ENCODE measurements at places on chromosomes 3 and 15.
A peak's percentile ranks its signal among the peaks of the same experiment; 100 is the strongest.

- DNase-seq, result no peak
These were observed 19.0 kb upstream of the CHCHD6 start for GRCh38 chr3:126685021-126685420.

DNA sequence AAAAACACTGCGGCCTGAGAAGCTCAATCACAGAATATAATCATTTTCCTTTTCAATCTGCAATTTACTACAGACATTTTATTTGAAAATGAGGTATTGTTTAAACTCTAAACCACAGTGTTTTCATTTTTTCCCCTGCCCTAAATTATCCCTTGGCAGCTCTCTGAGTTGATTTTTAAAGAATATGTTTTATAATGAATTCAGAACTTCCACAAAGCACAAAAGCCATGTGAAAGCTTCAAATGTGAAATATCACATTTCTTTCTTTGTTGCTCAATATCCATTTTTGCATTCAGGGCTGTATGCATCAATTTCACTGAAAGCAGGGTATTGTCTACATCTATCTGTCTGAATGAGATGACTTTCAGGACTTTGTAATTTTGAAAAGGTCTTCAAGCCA, 813.6 kb upstream of the ALCAM start:
- no peak for DNase-seq

DNA sequence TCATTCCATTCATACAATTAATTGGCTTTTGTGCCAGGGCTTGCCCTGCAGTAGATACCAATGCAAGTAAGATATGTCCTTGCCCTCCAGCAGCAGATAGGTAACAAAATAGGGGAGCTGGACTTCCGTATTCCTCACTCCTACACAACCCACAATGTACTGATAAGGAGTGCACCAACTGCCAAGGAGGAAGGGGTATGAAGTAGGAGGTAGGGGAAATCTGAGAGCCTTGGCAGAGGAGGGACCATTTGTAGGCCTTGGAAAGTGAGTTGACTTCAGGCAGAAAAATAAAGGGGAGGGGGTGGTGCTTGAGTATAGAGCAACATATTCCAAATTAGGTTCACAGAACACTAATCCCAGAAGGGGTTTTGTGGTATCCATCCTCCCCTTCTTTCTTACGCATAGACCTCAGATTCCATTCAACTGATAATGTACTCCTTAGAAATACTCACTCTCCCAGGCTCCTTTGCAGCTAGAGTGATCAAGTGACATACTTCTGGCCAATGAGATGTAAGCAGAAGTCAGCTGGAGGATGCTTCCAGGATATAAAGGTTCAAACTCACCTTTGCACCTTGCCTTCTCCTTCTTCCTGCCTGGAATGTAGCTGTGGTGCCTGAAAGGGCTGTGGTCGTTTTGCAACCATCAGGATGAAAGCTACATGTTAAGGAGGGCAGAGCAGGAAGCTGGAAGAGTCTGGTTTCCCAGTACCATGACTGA, 127.1 kb upstream of the SMAD3 start:
- no peak for DNase-seq

- DNase-seq, result no peak
These were observed 24.9 kb upstream of the TMCC1 start for GRCh38 chr3:129918461-129918860.

DNA sequence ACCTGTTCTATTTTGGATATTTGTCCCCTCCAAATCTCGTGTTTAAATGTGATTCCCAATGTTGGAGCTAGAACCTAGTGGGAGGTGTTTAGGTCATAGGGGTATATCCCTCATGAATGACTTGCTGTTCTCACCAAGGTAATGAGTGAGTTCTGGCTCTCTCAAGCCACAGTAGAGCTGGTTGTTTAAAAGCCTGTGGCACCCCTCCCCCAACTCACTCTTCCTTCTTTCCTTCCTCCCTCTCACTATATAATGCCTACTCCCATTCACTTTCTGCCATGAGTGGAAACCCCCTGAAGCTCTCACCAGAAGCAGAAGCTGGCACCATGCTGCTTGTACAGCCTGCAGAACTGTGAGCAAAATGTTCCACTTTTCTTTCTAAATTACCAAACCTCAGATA, 341.1 kb downstream of the SI start:
- no peak for DNase-seq

GRCh38 chr15:55248895-55249294, 40.7 kb downstream of the RAB27A start:
- no peak for DNase-seq

DNA sequence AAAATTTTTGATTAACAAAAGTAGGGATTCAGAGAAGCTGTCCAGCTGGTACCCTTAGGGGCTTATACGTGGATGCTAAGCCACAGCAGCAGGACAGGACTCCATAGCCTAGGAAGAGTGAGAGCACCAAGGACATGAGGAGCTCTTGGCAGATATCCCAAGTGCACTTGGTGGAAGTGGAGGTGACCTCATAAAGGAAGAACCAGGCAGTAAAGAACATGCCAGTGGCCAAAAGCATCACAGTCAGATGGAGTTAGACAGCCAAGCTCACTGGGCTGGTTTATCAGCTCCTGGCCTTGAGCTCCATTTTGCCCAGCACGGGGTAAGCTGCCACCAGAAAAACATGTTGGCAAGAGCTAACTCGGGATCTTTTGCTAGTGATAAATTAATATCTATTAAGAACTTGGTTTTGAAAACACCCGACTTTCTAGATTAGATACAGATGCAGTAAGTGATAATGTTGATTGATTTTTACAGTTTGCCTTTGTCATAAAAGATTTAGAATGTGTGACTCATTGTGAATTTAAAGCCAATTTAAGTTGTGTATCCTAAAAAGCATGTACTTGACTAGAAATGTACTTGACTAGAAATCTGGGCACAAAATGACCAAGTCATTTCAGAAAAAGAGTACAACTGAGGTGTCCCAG, 108.0 kb downstream of the CMSS1 start:
- peak; percentile 30 for DNase-seq

DNA sequence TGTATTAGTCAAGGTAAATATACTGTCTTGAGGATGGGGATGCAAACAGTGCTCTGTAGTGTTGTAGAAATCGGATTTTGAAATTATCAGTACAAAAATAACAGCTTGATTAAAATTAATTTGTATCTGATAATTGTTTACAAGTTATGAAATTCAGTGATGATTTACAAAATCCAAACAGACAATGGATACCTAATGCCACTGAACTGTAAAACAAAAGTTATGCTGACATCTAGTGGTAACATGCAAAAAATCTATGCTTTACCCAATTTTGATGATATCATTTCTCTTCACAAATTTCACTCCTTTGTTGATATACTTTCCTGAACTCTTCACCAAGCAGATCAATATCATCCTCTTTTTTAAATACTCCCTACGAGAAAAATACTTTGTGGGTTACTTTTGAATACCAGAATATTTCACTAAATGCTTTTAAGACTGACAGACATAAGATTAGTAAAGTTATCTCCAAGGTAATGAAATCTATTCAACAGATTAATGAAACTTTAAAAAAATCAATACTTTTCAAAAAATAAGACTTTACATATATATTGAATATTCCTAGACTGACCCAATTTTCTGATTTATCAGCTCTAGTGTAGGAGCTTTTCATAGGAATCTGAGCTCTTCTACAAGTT, 36.0 kb downstream of the MNS1 start:
- DNase-seq, result peak; percentile 44

DNA sequence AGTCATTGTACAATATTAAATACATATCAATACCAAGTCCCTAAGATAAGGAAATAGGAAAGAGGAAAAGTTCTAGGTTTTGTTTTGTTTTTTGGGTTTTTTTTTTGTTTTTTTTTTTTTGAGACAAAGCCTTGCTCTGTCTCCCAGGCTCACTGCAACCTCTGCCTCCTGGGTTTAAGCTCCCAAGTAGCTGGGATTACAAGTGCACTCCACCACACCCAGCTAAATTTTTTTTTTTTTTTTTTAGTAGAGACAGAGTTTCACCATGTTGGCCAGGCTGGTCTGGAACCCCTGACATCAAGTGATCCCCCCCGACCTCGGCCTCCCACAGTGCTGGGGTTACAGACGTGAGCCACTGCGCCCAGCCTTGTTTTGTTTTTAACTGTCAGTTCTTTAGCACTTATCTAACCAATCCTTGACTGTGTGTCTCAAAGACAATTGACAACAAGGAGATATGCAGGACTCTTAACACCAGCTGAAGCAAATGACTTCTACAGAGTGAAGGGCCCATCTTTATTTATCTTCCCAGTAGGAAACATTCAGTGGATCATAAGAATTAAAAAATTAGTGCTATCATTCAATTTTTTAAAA, 100.0 kb upstream of the RAP2B start:
- DNase-seq, result no peak

DNA sequence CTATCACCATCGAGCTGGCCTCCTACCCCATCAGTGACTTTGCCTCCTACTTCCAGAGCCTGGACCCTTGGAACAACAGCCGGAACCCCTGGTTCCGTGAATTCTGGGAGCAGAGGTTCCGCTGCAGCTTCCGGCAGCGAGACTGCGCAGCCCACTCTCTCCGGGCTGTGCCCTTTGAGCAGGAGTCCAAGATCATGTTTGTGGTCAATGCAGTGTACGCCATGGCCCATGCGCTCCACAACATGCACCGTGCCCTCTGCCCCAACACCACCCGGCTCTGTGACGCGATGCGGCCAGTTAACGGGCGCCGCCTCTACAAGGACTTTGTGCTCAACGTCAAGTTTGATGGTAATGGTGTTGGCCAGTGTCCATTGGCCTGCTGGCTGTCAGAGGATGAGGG, 6.1 kb downstream of the GRM2 start:
- DNase-seq, result no peak
